ENCODE measurements at places on chromosomes 11 and 22.

- no peak for DNase-seq
Observed at GRCh38 chr22:44129619-44129976, 51.1 kb upstream of the PARVG start.

GRCh38 chr11:46918083-46918787 lies at the start of gene LRP4:
LRP4 (minus strand) TSS chr11:46918550; CDS start chr11:46918379, 171 bp downstream.
- no peak for DNase-seq

- DNase-seq, result no peak
Observed at GRCh38 chr11:27995083-27995482, 112.9 kb downstream of the KIF18A start.

- no peak for DNase-seq
Observed at GRCh38 chr11:116505298-116506262, 267.2 kb downstream of the BUD13 start.

DNA sequence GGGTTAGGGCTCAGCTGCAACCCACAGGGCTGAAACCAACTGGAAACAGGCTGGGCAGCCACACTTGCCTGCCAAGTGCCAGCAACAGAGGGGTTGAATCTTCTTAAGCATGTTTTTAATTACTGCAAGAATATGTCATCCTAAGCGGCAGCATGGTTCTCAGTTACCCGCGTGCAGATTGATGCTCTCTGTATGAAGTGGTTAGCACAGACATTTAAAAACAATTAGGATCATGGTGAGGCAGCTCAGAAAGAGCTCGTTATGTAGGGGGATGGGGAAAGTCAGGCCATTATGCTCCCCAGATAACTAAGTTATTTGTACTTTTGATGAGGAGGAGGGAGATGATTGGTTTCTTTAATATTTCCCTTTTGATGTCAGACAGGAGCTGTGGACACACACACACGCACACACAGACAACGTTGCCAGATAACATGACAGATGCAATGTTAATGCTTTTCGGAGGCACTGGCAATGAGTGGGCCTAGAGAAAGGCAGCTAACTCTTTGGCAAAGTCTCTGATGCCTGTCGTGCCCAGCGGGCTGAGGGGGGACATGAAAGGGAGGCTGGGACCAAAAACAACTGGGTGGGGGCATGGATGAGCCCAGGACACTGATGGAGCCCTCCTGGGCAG lies 389.7 kb downstream of the NXPE2 start:
- no peak for DNase-seq

DNA sequence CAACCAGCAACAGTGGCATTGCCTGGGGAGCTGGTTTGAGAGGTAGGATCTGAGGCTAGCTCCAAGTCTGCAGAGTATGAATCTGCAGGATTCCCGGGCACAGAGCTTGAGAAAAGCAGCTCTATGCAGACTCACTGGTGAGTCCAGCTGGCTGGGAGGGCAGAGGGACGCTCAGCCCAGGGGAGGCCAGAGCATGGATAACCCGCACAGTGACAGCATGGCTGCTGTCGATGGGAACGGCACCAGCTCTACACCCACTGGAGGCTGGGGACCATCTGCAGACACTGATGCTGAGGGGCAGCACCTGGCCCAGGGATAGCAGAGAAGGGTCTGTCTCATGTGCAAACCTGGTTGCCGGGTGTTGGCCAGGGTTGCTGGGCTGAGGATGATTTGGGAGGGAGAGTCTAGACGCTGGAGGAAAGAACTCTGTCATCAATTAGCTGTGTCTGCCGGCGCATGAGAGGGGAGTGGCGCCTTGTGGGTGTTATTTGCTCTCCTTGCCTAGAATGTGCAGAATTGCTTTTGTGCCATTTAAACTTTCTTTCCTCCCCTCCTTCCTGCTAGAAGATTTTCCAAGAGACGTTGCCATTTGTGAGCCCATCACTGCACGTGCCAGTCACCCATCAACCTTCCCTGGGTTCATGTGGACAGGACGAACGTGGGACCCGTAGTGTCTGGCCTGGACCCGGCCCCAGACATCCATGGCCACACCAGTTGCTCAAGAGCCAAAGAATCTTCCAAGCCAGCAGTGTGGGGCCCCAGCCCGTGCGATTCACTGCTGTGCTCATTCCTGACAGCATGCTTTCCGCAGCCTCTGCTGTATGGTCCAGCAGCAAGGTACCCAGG lies 19.1 kb upstream of the LINC01488 start:
- no peak for DNase-seq

DNA sequence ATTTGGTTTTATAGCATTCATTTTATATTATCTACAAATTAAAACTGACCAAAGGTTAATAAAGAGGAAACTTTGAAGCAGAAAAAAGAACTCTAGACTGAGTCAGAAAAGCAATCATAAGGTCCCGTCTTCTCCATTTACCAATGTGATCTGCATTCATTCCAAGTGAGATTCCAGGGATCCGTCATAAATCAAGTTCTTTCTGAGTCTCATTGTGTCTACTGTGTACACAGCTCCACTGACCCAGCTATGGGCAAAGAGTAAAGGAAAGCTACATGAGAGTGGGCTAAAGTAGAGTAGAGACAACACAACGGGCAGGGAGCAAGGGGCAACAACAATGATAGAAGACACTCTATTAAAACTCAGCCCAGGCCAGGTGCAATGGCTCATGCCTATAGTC lies 15.3 kb downstream of the FAM168A start:
- no peak for DNase-seq

- DNase-seq, result peak; percentile 66
Observed at GRCh38 chr11:82927264-82927880, 25.8 kb downstream of the DDIAS start.

DNA sequence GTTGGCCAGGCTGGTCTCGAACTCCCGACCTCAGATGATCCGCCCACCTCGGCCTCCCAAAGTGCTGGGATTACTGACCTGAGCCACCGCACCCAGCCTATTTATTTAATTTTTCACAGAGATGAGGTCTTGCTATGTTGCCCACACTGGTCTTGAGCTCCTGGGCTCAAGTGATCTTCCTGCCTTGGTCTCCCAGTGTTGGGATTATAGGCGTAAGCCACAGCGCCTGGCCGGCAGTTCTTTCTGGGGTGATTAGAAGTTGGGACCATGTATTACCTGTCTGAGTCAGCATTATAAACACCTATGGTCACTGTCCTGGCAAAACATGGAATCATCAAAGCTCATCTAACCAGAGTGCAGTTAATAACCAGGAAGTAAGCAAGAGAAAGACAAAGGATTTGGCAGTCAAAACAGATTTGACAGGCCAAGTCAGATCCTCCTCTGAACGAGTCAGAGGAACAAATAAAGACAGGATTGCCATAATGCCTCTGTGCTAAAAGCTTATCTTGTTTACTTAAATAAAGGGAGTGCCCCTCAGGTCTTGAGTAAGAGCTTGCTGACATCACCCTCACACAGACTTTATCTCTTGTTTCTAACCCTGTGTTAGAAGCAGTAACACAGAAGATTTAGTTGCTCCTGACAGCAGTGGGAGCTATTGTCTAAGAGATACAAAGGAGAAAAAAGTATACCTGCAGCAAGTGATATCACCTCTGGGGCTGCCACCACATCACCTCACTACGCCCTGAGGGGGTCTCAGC lies 3.7 kb downstream of the SERPIND1 start:
- no peak for DNase-seq

- DNase-seq, result no peak
Observed at GRCh38 chr22:33921525-33922348, 1.5 kb upstream of the LARGE1 start.

DNA sequence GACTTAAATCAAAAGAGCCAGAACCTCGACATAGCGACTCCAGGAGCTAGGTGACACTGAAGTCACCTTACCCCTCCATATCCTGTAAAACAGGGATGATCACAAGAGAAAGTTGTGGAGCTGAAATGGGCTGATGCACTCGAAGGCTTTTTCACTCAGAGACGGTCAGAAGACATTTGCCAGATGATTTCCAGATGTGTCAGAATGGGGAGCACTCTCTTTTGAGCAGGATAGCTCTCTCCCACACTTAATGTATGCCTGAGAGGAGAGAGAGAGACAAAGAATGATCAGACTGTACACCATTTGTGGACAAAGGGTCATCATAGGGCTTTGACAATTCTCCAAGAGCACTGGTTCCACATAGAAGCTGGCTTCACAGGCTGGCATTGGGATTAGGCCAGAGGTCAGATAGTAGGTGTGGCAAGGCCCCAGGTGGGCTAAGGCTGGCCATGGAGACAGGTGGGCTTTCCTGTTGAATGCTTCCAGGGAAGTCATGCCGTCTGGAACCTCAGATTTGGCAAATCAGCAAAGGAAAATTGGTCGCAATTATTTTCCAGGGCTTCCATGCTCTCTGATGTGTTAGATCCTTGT lies 42.3 kb upstream of the ETS1 start:
- DNase-seq, result no peak

DNA sequence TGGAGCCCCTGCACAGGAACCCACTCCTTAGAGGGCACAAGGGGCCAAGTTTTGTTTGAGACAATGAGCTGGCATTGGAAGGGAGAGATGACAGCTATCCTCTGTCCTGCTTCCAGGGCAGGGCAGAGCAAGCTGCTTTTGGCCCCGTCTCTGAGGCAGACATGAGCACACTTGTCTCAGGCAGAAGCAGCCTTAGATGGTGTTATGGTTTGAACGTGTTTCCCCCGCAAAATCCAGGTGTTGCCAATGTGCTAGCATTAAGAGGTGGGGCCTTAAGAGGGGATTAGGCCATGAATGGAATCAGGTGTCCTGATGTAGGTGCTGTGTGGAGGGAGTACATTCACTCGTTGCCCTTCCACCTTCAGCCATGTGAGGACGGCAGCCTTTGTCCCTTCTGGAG lies 2.5 kb downstream of the TP53AIP1 start:
- no peak for DNase-seq

- DNase-seq, result no peak
Observed at GRCh38 chr11:70078781-70079616, 882 bp downstream of the ANO1 start.

DNA sequence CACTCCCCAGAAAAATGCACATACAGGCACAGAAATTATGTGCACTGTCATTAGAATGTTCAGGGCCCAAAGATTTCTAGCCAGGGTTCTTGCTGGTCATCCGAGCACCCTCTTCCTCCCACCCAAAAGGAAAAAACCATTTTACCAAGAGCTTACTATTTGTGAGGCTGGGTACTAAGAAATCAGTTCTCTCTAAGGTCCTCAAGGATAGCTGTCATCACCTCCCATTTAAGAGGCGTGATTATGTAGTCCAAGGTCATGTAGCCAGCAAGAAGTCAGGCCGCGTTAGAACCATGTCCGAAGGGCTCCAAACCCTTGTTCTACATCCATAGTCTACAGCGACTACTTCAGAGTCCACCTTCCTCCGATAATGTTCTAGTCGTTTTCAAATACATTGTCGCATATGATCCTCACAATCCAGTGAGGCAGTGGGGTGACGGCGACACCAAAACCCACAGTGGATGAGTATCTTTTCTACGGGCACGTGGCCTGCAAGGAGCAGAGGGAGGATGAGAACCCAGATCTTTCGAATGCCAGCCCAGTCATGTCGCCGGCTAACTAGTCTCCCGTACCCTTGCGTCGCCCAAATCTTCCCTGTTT lies 634 bp downstream of the TIMM8B start:
- DNase-seq, result no peak

GRCh38 chr11:12141283-12141682 lies 30.9 kb downstream of the MICAL2 start:
- DNase-seq, result no peak

DNA sequence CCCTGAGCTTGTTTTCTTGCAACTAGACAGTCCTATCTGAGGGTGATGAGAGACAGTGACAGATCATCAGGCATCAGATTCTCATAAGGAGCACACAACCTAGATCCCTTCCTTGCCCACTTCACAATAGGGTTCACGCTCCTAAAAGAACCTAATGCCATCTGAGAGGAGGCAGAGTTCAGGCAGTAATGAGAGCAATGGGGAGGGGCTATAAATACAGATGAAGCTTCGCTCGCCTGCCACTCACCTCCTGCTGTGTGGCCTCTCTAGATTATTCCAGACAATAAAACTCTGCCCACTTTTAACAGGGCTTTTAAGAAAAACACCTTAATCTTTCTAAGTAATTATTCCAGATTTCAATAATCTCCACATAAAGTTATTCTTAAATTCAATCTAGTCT lies 43.9 kb upstream of the PAK1 start:
- DNase-seq, result no peak

GRCh38 chr22:25482868-25483639 lies 81.4 kb upstream of the GRK3 start:
- no peak for DNase-seq

DNA sequence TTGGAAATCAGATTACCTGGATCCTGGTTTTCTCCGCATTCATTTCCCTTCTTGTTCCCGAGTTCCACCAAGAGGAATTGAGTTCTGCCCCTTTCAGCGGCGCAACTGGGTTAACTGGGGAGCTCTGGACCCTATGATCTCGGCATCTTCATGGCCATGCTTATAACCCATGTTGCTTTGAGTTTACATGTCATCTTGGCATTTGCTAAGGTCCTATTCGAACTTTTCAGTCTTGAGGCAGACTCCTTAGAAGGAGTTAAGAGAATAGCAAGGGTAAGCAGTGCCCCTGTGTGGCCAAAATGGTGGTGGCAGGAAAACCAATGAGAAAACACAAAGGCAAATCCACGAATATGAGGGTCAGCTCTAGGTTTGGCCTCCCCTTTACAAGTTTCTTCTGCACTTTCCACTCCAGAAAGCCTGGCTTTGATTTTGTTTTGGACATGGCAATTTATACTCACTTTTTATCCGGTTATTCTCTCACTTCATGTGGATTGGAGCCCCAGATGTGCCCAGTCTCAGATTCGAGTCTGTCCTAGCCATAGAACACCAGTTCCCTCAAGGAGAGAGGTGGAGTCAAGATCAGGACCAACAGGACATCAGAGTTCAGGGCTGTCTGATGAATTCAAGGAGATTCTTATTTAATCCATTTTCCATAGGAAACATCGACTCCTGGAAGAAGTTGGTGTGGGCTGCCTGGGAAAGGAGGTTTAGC lies 55.3 kb upstream of the FBXO3 start:
- DNase-seq, result peak; percentile 50

DNA sequence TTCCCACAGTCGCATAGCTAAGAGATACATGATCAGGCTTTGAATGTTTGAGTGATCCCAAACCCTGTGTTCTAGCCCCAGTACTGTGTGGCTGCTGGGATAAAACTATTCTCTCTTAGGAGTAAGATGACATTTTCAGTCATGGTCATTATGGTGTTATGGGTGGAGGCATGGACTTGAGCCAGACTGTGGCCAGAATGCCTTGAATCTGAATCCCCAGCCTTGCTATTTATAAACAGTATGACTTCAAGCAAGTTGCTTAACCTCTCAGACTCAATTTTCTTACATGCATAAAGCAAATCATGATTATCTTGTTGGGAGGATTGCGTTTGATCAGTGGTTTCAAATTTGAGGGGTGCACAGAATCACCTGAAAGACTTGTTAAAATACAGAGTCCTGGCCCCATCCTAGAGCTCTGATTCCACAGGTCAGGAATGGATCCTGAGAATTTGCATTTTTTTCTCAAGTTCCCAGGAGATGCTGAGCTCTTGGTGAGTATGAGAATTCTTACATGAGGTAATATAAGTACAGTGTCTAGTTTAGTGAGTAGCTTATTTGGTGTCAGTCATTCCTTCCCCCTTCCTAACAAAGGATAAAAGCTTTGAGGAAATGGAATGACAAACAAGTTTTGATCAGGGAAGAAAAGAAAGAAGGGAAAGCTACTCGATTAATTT lies 571.7 kb downstream of the METTL15 start:
- no peak for DNase-seq
